Fibroblast of gingiva (primary cell): ENCODE measurements at places on chromosomes 7 and 10.

DNA sequence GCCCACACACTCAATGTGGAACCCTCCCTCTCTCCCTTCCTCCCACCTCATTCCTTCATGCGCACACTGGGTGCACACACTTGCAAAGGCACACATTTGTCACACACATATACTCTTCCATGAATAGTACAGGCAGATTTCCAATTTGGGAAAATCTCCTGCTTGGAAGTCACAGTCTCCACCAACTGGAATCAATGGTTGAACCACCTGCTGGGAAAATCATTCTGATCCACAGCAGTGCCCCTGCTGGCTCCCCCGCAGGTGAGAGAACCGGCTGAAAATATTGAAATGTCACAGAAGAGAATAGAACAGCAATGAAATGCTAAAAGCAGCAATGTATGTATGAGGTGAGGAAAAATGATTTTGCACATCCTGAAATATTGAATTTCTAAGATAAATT is 232.7 kb downstream of the ADAM12 start:
- no peak for DNase-seq

- no peak for DNase-seq
Observed at GRCh38 chr7:158016180-158017097, 571.2 kb downstream of the PTPRN2 start.

- DNase-seq = no peak
Observed at GRCh38 chr7:106015381-106016218, 52.5 kb downstream of the CDHR3 start.

DNA sequence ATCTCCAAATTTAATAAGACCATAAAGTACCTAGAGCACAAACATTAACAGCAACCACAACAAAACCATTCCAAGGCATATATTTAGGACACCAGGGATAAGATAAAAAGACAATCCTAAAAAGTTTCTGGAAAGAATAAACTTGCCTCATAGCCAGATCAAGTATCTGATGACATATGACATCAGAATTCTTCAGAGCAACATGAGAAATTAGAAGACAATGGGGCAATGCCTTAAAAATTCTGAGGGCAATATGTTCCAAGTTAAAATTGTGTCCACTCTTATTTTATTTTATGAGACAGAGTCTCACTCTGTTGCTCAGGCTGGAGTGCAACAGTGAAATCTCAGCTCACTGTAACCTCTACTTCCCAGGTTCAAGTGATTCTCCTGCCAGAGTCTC is 2.8 kb downstream of the EFCAB10 start:
- DNase-seq = peak; percentile 75

- DNase-seq = no peak
Observed at GRCh38 chr7:128402356-128402755, 7.4 kb downstream of the IMPDH1 start.
